ENCODE measurements at places on chromosomes 7 and 10.

- no peak for DNase-seq
- H3K27ac ChIP-seq = no peak overlapping the region
- H3K36me3 ChIP-seq = no peaks in the 10 kb centered on the region
Observed at GRCh38 chr10:121085367-121085766, 234.2 kb downstream of the WDR11 start.

DNA sequence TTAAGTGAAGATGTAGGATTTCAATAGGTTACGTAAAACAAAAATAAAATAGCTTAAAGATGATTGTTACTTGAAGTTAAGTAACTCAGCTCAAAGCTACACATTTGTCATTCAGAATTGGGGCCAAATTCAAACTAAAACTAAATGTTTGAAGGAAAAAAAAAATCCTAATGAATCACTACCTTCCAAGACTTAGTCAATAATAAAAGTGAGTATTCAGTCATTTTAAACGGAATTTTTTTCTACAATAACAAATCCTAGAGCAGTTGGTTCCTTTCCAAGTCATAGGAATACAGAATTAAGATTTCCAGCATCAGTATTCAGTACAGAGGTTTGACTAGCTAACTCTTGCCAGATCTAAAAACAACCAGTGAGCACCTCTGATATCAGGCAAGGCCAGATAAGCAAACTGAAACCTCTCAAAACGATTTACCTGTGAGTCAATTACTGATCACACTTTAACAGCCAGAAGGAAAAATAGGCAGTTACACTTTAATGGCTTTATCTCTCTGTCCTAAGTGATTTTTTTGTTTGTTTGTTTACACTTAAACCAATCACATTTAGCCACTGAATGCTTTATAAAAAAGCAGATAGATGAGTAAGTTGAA lies 669.8 kb upstream of the ANKRD30A start:
- no peaks in the 10 kb centered on the region for H3K36me3 ChIP-seq
- H3K4me3 ChIP-seq = no peak overlapping the region
- no peak overlapping the region for H3K27ac ChIP-seq

DNA sequence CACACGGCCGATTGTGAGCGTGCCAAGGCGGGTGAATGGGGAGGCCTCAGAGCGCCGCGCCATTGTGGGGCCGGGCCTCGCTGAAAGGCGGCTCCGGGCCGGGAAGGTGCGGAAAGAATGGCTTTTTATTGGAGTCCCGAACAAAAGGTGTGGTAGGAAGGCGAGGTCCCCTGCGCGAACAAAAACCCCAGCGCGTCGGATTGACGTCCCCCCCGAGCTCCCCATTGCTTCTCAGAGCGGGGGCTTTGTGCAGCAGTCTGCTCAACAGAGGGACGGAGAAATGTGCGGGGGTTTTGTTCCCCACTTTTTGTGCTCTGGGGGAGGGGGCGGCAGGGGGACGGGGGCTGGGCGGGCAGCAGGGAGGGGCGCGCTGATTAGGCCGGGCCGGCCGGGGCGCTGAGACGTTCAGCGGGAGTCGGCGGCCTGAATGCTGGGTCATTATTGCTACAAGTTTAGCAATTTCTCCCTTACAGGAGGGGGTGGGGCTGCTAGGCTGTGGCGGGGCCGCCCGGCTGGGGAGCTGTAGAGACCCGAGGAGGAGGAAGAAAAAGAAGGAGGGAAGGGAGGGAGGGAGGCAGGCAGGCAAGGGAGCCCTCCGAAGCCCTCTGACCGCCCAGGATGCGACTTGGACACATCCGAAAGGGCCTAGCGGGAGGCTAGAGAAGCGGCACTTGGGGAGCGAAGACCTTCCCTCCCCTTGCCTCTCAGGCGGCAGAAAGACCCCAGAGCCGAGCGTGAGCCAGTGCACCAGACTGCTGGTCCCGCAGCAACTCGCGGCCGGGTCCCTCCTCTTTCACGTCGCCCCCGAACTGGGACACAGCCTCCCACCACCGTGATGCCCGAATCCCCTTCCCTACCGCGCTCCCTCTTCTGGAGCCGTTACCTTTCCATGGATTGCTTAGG lies 4.6 kb downstream of the NKX2-3 start:
- H3K27me3 ChIP-seq = peaks cover 9% of the 10 kb centered on the region
- peaks cover 4% of the 10 kb centered on the region for H3K4me1 ChIP-seq
- no peak for DNase-seq
- peak overlapping the region; percentile 4 for H3K4me3 ChIP-seq

- H3K27ac ChIP-seq = no peak overlapping the region
- no peak overlapping the region for H3K4me3 ChIP-seq
- no peaks in the 10 kb centered on the region for H3K36me3 ChIP-seq
- H3K27me3 ChIP-seq = no peaks in the 10 kb centered on the region
Observed at GRCh38 chr10:107727767-107728317, 563.3 kb upstream of the SORCS1 start.

DNA sequence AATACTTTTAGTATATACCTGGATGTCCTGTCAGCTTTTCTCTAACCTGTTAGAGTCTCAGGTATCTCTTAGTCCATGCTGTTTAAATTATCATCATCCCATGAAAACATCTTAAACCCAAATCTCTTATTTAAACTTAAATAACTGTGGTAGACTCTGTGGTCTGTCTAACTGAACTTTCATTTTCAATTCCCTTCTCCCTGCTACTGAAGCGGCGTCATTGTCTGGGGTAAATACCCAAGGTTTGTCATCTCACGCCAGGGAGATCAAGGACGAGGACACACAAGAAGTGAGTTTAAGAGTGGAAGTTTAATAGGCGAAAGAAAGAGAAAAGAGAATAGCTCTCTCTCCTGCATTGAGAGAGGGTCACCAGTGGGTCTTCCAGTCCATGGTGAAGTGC lies 804.4 kb upstream of the CELF2 start:
- DNase-seq = no peak
- no peak overlapping the region for H3K27ac ChIP-seq
- no peaks in the 10 kb centered on the region for H3K36me3 ChIP-seq
- no peaks in the 10 kb centered on the region for H3K4me1 ChIP-seq
- H3K27me3 ChIP-seq = no peaks in the 10 kb centered on the region

GRCh38 chr10:50929670-50930069 lies 44.2 kb upstream of the A1CF start:
- H3K4me1 ChIP-seq = no peaks in the 10 kb centered on the region
- no peaks in the 10 kb centered on the region for H3K27me3 ChIP-seq
- no peak overlapping the region for H3K4me3 ChIP-seq
- DNase-seq = no peak

DNA sequence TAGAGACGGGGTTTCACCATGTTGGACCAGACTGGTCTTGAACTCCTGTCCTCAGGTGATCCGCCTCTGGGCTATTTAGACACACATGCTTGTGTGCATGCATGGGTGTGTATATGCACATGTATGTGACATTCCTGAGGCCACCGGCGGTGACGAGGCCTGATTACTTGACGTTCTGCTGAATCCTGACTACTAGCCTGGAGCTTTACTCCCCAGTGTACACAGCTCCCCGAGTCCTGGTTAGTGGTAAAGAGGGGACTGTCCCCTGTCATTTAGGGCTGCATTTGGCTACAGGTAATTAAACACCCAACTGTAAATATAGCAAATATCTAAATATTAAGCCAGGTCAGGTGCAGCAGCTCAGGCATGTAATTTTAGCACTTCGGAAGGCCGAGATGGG lies 14.2 kb downstream of the GTF2IRD1 start:
- H3K27me3 ChIP-seq = no peaks in the 10 kb centered on the region
- no peaks in the 10 kb centered on the region for H3K4me1 ChIP-seq
- H3K4me3 ChIP-seq = no peak overlapping the region
- no peak overlapping the region for H3K27ac ChIP-seq
- no peak for DNase-seq

All from breast epithelium (tissue), 4 donors.